ENCODE measurements at places on chromosomes 2 and 18.

GRCh38 chr2:213065583-213066442 is 85.6 kb downstream of the IKZF2 start:
- DNase-seq = peak; percentile 38

DNA sequence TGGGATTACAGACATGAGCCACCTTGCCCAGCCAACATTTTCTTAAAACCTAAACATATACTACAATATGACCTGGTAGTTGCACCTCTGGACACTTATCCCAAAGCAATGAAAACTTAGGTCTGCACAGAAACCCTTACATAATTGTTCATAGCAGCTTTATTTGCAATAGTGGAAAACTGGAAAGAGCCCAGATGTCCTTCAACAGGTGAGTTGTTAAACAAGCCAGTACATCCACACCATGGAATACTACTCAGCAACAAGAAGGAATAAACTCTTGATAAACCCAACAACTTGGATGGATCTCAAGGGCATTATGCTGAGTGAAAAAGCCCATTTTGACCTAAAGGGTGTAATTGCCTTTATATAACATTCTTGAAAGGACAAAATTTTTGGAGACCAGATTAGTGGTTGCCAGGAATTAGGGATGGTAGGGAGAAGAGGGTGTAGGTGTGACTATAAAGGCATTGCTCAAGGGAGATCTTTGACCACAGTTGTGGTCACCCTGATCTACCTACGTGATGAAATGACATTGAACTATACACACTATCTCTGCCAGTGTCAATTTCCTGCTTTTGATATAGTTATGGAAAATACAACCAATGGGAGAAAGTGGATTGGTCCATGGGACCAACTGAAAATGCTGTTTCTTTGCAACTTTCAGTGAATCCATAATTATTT is 11.9 kb upstream of the AMMECR1L start:
- no peak for DNase-seq

GRCh38 chr2:42903821-42904575 is 111.6 kb upstream of the HAAO start:
- DNase-seq = peak; percentile 74

DNA sequence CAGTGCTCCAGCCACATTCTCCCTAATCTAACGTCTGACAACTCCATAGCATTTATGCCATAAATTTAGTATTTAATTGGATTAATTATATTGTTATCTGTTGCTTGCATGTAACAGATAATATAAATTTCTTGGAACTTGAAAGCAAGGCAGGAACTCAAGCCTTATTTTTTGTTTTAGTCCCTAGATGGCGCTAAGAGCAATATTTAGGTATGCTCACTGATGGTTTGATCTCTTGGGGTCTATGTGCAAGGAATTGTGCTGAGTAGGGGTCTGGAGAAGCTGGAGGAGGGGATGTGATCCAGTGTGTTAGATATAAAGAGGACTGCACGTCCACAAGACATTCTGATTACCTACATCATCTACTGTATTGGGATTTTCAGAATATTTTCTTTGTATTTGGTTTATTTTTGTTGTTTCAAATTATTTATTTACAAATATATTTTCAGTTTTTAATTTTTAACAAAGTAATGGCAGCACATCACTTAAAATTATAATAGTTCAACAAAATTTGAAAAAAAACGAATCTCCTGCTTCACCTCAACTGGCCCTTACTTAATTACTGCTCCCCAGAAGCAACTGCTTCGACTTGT is 32.8 kb downstream of the KATNAL2 start:
- DNase-seq = peak; percentile 36

- DNase-seq = no peak
These were observed 1225.6 kb downstream of the LRP1B start for GRCh38 chr2:140905083-140905781.

- DNase-seq = no peak
These were observed 219.9 kb upstream of the RAB6C start for GRCh38 chr2:129759472-129760010.

DNA sequence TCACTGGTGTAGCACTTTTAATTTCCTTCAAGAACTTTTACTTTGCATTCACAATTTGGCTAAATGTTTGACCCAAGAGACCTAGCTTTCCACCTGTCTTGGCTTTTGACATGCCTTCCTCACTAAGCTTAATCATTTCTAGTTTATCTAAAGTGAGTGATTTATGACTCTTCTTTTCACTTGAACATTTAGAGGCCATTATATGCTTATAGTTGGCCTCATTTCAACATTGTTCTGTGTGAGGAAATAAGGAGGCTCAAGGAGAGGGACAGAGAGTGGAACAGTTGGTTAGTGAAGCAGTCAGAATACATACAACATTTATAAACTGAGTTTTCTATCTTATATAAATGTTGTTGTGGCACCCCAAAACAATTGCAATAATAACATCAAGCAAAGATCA is 489.3 kb upstream of the CDH2 start:
- DNase-seq = no peak

DNA sequence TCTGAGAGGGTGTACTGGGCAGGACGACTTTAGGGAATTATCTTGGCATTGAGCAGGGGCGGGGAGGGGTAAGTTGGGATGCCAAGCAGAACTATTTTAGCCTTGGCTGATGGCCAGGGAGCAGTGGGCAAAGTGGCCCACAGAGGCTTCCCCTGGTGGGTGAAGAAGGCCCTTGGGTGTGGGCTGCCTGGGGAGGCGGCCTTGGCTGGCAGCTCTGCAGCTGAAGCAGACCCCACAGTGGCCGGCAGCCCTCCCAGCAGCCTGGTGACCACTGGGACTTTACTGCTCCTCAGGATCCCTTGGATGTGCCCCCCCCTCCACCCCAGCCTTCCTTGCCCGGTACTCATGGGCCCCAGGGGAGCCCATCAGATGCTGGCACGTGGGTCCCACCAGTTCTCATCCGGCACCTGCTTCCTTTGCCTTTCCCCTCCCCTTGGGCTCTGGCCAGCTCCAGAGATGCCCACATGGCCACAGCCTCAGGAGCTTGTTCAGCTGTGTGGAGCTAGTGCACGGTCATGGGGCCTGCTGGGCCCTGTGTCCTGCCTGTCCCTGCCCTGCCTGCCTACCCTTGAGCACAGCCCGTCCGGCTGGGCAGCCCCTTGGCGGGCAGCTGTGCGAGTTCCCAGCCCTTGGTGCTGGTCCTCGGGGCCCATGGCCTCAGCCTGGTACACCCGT is 122.1 kb upstream of the HS6ST1 start:
- DNase-seq = no peak

- DNase-seq = no peak
These were observed 41.3 kb upstream of the AGFG1 start for GRCh38 chr2:227430639-227431038.

DNA sequence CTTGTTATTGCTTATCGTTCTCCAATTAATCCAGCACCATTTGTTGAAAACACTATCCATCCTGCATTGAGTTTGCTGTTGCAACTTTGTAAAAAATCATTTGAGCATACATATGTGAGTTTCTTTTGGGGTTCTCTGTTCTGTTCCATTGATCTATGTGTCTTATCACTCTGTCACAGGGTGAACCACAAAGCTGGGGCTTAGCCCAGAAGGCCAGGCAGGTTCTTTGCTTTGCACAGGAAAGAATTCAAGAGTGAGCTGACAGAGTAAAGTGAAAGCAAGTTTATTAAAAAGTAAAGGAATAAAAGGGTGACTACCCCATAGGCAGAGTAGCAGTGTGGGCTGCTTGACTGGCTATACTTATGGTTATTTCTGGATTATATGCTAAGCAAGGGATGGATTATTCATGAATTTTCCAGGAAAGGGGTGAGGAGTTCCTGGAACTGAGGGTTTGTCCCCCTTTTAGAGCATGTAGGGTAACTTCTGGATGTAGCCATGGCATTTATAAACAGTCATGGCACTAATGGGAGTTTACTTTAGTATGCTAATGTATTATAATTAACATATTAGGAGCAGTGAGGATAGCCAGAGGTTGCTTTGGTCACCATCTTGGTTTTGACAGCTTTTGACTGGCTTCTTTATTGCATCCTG is 46.8 kb downstream of the RNF138 start:
- no peak for DNase-seq

- no peak for DNase-seq
These were observed 581.2 kb upstream of the SLC8A1 start for GRCh38 chr2:41033127-41033526.

- DNase-seq = no peak
These were observed 189.0 kb downstream of the BCL11A start for GRCh38 chr2:60364491-60364890.

GRCh38 chr2:159879051-159879604 is 81.1 kb upstream of the CD302 start:
- peak; percentile 37 for DNase-seq

GRCh38 chr18:55419132-55419946 is 168.7 kb downstream of the TCF4 start:
- DNase-seq = peak; percentile 13

- no peak for DNase-seq
These were observed 76.4 kb downstream of the TSN start for GRCh38 chr2:121831841-121832240.

DNA sequence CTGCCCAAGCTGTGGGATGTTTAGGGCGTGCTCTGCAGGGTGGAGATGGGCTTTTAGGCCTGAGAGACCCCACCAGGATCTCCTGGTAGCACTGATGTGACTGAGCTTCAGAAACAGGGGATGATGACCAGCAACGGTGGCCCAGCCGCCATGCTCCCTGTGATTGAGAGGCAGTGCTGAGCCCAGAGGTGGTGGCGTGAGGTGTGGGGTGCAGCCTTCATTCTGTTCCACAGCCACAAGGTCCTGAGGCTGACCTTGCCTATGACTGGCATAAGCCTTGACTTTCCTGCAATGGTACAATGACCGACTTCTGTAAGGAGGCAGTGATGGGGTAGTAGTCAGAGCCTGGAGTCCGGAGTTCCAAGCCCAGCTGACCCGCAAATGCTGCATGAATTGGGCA is 263.3 kb downstream of the TSN start:
- DNase-seq = no peak

- DNase-seq = no peak
These were observed 13.6 kb downstream of the TLK1 start for GRCh38 chr2:171147081-171147480.

DNA sequence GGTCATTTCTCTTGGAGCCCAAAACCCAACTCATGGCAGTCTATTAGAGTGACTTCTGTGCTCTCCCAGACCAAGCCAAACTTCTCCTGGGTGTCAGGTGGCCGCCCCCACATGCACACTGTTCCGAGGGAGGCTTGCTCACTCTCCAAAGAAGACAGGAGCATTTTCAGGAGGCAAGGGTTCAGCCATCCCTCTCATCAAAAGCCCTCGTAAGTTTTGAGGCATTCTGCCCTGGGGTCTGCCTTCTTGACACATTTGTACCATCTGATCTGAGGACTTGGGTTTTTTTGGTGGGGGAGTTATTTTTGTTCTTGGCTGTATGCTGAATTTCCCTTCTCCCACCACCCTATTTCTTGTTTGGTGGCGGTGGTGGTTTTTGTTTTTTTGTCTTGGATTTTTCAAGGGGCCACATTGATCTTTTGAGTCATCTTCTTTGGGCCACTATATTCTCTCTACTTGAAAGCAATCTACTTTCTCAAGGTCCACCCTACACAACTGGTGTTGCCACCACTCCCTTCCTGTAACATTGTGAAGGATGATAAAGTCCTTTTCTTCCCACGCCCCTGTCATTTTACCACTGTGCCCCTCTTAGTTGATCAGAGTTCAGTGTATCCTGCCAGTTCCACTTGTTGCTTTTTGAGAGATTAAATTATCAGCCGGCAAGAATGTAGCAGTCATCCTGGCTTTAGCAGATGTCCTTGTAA is 255.8 kb downstream of the CYP26B1 start:
- DNase-seq = no peak

GRCh38 chr2:39405364-39405763 is 31.7 kb downstream of the MAP4K3 start:
- peak; percentile 100 for DNase-seq

- DNase-seq = no peak
These were observed 35.4 kb upstream of the FSHR start for GRCh38 chr2:49189512-49190225.

DNA sequence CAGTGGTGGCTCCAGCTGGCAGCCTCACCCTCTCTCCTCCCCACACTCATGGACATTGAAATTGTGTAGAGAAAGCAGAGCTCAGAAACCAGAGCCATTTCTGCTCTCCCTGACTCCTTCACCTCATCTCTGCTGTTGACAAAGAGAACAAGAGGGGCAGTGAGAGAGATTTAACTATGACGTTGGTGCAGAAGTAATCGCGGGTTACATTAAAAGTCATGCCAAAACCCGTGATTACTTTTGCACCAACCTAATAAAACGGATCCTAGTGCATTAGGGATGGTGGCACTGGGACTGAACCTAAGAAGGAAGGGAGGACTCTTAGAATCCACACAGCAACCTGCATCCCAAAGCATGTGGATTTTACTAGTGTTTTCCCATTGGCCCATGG is 113.3 kb upstream of the CDC42EP3 start:
- DNase-seq = no peak

DNA sequence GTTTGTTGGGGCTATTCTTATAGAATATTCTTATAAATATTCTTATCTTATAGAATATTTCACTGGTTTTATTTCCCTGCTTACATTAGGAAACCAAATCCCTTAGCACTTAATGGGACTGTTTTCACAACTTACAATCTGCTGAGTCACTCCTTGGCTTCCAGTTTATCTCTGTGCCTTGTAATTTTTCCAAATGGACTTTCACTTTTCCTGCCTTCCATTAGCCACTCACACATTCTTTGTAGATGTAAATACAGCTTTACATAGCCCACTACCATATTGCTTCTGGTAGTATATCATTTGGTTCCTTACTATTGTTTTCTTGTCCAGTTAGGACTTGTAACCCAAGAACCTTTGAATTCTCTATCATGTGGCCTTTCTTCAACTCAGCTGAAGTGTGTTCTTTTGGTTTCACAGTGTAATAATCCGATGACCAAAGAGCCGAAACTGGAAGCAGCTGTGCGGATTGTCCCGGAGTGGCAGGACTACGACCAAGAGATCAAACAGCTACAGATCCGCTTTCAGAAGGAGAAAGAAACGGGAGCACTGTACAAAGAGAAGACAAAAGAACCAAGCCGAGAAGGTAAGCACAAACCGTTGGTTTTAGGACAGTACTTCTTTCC is 96.1 kb downstream of the UGGT1 start:
- peak; percentile 26 for DNase-seq

DNA sequence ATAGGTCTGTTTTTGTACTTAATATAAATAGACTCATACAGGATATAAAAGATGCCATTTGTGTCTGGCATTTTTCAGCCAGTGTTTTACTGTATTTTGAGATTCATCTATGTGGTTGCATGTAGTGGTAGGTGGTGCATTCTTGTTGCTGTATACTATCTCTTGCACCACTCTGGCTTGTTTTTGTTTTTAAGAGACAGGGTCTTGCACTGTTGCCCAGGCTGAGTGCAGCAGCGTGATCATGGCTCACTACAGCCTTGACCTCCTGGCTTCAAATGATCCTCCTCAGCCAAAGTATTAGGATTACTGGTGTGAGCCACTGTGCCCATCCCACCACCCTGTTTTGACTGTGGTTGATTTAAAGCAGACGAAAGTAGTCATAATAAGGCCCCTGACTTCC is 12.6 kb downstream of the HK2 start:
- no peak for DNase-seq

DNA sequence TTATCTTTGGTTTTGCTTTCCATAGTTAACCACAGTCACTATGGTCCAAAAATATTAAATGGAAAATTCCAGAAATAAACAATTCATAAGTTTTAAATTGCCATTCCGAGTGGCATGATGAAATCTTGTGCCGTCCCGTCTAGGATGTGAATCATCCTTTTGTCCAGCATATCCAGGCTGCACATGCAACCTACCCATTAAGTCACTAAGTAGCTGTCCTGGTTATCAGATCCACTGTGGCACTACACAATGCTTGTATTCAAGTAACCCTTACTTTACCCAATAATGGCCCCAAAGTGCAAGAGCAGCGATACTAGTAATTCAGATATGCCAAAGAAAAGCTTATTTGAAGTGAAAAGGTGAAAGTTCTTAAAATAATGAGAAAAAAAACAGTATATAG is 10.7 kb downstream of the USP34 start:
- DNase-seq = peak; percentile 79
